ENCODE measurements at places on chromosomes 3 and 15.

DNA sequence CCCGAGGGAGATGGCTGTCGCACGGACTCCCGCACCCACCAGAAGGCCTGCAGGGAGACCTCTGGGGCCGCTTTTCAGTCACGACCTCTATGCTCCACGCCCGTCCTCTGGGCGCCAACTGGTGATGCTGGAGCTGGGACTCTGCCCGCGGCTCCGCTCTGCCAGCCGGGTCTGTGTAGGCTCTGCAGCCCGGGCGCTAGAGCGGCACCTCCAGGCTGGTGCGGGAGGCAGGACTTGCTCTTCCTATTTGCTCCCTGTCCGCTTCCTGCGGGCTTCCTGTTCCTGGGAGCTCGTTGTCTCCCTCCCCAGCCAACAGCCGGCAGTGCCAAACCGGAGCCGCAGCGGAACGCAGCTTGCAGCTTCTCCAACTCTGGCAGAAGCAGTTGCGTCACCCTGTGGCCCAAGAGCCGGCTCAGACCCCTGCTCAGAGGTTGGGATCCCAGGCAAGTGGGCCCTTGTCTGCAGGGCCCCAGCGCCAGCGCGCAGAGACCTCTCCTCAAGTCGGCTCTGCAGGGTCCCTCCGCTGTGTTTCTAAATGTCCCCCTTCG lies 285.9 kb downstream of the XXYLT1 start:
- DNase-seq = peak; percentile 89

DNA sequence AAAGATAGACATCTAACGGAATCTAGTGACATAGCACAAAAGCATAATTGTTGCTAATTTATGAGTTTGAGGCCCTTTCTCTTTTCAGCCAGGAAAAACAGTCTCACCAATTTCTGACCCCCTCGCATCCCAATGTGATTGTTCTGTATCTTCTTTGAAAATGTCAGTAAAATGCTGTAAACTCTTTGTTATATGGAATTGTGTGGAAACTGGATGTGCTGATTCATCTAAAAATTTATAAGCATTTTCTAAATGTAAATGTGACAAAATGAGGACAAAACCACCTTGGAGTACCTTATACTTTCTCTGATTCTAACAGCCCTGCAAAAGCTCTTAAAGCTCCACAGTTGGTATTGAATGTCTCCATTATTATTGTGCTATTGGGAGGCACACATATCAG lies 70.9 kb upstream of the MME start:
- DNase-seq = no peak

- DNase-seq = no peak
These were observed 55.3 kb downstream of the ARHGAP31 start for GRCh38 chr3:119349354-119350041.

DNA sequence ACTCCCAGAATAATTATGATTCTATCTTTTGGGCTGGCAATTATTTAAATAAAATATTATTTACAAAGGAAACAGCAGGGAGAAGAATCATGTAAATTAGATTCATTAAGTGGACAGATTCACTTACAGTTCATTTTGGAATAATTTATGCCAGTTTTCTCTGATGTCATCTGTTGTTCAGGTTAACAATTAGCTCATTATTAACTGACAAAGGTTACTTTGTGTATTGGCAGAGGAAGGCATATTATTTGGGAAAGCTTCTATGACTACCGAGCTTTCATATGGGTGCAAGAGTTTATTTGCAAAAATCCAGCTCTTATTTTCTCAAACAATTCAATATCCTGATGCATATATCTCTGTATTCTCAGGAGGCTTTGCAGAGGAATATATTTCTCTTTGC lies 224.4 kb downstream of the CHST2 start:
- DNase-seq = no peak

GRCh38 chr3:63926309-63926708 lies 14.1 kb upstream of the SCAANT1 start:
- DNase-seq = no peak

GRCh38 chr3:18481946-18482548 lies 56.9 kb upstream of the SATB1 start:
- DNase-seq = no peak

DNA sequence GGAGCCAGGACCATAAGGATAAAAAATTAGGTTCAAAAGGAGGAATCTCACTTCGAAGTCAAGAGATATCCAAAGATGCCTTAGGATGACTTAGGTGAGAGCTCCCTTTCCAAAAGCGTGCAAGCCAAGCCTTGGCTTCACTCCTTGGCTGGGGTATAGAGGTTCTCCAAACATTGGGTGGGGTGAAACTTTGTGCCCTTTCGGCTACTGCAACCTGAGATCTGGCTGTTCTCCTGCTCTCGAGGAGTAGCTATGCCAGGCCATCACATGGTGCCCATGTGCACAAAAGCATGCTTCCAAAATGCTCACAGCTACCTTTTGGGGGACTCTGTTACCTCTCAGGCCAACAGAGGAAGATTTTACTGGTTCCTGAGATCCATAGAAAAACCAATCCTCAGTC lies 373.8 kb downstream of the EPHB1 start:
- DNase-seq = no peak

DNA sequence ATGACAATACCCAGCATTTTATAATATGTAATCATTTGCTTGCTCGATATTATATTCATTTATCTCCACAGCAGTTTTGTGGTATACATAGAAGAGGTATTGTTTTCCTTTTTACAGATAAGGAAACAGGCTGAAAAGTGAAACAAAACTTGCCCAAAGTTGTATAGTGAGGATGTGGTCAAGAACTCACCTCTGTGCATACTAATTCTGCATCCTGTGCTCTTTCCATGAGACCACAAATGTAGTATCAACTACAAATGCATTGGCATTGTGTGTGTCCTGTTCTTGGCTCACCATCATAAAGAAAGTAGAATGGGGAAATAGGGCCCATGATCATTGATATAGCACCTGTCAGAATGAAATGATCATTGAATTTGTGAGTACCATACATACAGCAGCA lies 167.3 kb downstream of the NECTIN3 start:
- DNase-seq = no peak

Data from sigmoid colon (tissue), 7 donors.